ENCODE measurements at places on chromosomes 12 and 14. TPM values are rescaled to one million over a fixed set of nuclear protein-coding genes. Genes with fewer than 3 reads are reported as not detected.

Gene EGLN3
- total RNA-seq = 2.8 TPM

Gene KLRB1
- 1.1 TPM for total RNA-seq

Gene FGF23
- total RNA-seq = not detected

Gene BEST3
- not detected for total RNA-seq

Gene KRT72
- 0.11 TPM for total RNA-seq

Gene TTC6
- not detected for total RNA-seq

Gene PPP4R4
- 2.0 TPM for total RNA-seq

Gene POTEG
- not detected for total RNA-seq

Gene NRXN3
- total RNA-seq = not detected

Gene OTX2
- not detected for total RNA-seq

Gene PPP1R1A
- not detected for total RNA-seq

Gene SLCO1B1
- not detected for total RNA-seq

Gene ASCL1
- total RNA-seq = not detected

Gene LRTM2
- 0.34 TPM for total RNA-seq

Gene CCDC60
- not detected for total RNA-seq

DNA sequence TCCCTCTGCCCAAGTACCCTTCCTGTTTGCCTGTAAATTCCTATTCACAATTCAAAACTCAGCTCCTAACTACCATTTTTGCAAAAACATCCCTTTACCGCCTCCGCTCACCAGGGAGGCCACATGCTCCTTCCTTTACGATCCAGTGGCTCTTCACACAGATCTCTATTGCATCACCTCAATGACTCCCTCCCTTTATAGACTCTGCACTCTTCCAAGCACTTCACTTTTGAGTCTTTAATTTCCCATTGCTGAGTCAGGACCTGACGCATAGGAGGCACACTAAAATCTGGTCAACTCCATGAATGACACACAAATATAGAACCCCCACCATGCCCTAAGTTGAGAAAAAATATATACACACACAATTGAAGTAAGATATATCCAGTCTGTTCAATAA is 45.9 kb downstream of the PPP1R13B start:
- DNase-seq = no peak

GRCh38 chr14:23062002-23062401 is 4.7 kb upstream of the CDH24 start:
- no peak for DNase-seq

GRCh38 chr14:104126753-104127152 is 11.6 kb upstream of the KIF26A start:
- DNase-seq = no peak

GRCh38 chr12:119060847-119061796 is 79.8 kb downstream of the SRRM4 start:
- DNase-seq = no peak

DNA sequence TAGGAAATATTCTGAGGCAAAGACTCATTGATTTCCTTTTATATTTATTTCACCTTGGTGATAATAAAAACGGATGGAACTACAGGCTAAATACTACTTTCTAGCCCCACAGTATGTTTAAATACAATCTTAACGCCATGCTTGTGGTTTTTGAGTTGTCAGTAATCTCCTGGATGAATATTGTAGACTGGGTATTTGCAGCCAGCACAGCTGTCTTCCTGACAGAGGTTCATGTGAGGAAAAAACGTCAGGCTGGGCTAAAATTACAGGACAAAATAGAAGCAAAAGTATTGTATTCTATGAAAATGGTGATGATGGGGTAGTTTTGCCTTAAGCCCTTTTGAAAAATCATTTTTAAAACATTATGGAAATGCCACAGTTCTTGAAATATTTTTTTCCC is 140.9 kb downstream of the CCDC91 start:
- no peak for DNase-seq

- DNase-seq = no peak
These were observed 947 bp downstream of the TMEM52B start for GRCh38 chr12:10179776-10180181.

DNA sequence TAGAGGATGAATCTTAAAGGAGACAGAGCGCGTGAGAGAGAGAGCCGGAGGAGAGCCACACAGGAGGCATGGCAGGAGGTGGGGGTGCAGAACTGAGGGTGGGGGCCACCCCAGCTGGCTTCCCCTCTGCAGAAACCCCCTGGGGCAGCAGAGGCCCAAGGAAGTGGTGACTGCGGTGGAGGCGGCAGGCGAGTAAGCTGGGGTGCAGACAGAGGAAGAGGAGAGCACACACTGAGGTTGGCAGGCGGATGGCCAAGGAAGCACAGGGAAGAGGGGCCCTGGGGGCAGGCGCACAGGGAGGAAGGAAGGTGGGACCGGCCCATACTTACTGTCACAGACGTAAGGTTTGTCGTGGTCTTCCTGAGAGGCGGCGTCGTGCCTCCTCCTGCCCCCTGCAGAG is 179.8 kb downstream of the DPF3 start:
- peak; percentile 11 for DNase-seq

GRCh38 chr12:86623267-86623666 is 367.1 kb upstream of the MGAT4C start:
- DNase-seq = no peak

DNA sequence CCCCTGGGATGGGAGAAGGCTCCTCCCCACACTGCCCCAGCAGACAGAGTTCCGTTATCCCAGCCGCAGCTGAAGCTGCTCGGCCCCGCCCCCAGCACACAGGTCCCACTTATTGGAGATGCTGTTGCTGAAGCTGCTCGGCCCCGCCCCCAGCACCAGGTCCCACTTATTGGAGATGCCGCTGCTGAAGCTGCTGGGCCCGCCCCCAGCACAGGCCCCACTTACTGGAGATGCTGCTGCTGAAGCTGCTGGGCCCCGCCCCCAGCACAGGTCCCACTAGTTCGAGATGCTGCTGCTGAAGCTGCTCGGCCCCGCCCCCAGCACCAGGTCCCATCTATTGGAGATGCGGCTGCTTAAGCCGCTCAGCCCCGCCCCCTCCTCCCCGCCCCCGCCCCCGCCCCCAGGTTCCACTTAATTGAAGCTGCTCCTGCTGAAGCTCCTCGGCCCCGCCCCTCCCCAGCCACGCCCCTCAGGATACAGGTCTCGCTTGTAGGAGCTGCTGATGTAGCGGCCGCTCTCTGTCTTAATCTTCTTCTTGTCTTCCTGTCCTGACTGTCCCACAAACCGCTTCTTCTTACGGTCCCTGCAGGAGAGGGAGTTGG is 12.0 kb downstream of the CFAP73 start:
- DNase-seq = no peak

GRCh38 chr12:666766-667308 is 3.6 kb upstream of the NINJ2 start:
- DNase-seq = no peak

- DNase-seq = no peak
These were observed 48.5 kb downstream of the BAZ1A start for GRCh38 chr14:34826661-34827060.

DNA sequence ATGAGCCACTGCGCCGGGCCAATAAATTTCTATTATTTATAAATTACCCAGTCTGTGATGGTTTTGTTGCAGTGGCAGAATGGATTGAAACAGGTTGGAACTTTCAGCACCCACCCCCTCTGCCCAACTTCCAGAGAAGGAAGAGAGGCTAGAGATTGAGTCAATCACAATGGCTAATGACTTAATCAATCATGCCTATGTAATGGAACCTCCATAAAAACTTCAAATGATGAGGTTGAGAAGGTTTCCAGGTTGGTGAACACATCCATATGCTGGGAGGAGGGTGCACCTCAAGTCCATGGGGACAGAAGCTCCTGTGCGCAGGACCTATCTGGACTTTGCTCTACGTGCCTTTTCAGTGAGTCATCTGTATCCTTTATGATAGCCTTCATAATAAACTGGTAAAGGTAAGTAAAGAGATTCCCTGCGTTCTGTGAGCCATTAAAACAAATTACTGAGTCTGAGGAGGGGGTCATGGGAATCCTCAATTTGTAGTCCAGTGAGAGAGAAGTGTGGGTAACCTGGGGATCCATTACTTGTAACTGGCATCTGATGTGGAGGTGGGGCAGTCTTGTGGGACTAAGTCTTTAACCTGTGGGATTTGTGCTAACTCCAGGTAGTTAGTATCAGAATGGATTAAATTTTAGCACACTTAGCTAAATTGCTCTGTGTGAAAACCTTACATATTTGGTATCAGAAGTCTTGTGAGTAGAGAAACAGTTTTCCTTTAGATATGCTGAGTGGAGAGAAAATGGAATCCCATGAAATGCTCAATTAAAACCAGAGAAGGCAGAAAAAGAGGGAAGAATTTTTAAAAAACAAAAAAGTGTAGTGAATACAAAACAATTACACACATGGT is 11.7 kb upstream of the NGDN start:
- no peak for DNase-seq

GRCh38 chr12:112665958-112666357 is 125.6 kb upstream of the RPH3A start:
- DNase-seq = no peak

GRCh38 chr12:29971446-29971845 is 187.7 kb upstream of the TMTC1 start:
- no peak for DNase-seq

- no peak for DNase-seq
These were observed 152.8 kb upstream of the MAX start for GRCh38 chr14:65255029-65255545.

DNA sequence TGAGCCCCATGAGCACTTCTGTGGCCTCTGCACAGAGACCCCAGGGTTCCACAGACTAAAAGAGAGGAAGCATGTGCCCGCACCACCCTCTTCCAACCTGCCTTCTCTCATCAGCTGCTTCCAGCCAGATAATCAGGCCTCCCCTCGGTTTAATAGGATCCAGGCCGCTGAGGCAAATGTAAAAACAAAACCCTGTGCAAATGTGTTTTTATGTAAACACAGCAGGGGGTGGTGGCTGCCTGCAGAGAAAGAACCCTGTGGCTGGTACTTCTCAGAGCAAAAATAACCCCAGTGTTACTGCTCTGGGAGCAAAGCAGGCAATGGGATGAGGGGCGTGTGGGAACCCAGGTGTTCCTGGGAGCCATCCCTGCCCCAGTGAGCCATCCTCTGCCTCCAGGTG is 46.2 kb downstream of the WSCD2 start:
- no peak for DNase-seq

- DNase-seq = no peak
These were observed 700 bp downstream of the CDK4 start for GRCh38 chr12:57751432-57751787.

- DNase-seq = no peak
These were observed 205.6 kb downstream of the KIF26A start for GRCh38 chr14:104343690-104344640.

GRCh38 chr12:104122298-104122697 is 15.7 kb downstream of the NFYB start:
- no peak for DNase-seq

- DNase-seq = no peak
These were observed 6.0 kb downstream of the CDKN1B start for GRCh38 chr12:12723149-12723680.

DNA sequence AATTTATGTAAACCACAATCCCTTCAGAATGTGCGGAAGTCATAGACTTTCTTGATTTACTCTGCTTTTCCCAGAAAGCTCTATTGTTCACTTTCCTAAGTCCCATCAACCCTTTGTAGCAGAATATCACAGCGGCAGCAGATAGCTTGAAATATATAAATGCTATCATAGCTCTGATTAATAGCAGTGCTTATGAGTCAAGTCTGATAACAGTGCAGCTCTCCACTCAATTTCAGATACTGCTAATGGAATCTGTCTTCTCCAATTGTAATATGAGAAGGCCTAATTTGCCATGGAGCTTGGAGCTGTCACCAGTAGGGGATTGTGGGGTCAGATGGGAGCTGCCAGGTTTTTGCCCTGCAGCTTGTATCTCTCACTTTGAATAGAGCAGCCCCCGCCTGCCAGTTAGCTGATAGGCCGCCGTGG is 10.9 kb downstream of the TMEM260 start:
- no peak for DNase-seq

DNA sequence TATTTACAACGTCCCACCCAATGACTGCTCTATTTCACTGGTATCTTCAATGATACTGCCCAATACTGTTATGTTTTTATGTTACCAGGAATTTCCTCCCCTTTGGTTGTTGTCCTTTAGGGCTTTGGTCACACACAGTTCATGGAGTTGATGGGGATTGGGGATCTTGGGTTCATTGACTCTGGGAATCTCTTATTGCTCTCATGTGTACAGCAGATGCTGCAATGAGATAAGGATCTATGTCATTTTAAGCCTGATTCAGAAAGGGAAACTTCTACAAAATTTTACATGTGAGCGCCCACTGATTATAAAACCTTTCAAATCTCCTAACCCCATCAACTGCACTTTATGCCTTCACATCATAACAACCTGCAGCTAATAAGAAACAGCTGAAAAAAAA is 67.2 kb downstream of the FAR2 start:
- DNase-seq = no peak

- DNase-seq = no peak
These were observed 30.5 kb upstream of the NUDT4 start for GRCh38 chr12:93347054-93347785.

- DNase-seq = no peak
These were observed 53.4 kb downstream of the RGS6 start for GRCh38 chr14:71985538-71986189.

DNA sequence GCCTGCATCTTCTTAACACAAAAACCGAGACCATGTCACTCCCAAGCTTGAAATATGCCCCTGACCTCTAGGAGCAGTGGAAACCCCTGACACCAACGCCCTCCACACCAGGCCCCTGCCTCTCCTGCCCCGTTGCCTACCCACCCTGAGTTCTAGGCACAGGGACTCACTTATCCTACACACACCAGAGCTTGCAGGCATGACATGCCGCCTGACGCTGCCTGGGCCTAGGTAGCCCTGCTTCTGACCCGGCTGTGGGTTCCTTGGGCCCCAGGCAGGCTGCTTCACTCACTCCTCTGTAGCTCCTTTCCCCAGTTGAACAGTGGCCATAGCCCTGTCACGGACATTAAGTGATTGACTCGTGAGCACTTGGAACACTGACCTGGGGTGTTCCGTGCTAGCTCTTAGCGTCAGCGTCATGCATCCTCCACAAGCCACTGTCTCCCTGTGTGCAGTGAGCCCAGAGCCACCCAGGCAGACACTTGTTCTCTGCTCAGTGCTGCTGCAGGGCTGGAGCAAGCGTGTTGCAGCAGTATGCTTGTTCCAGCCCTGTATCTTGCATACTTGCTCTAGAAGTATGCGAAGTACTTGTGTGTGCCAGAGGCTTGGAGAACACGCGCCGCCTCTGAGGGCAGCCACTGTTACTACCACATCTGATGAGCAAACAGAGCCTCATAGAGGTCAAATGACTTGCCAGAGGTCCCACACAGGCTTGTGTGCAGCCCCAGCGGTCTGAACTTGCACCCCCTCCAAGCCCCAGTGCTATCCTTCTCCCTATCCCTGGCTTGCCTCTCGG is 15.6 kb downstream of the OTUB2 start:
- no peak for DNase-seq

DNA sequence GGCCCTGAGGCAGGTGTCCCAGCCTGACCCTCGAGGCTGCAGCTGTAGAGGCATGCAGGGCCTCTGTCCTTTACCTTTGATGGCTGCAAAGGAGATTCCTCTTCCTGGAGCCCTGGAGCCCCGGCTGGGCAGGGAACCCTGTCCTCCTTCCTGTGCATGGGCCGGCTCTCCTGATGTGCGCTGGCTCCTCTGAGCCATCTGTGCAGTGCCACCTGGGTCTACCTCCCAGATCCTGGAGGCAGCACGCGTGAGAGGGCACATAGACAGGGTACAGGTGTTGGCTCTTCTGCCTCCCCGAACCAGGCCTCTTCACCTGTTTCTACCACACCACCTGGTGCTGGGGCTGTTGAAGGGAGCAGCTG is 115.1 kb downstream of the BEGAIN start:
- no peak for DNase-seq

All from activated T-cell treated with anti-CD3 and anti-CD28 coated beads, Interleukin-2, amount 50 U/mL, for 4 hours (primary cell).